ENCODE measurements at places on chromosomes 5 and 9.
A peak's percentile ranks its signal among the peaks of the same experiment; 100 is the strongest.

- DNase-seq, result no peak
Measured at GRCh38 chr5:91235271-91235694, 147.8 kb downstream of the ARRDC3 start.

DNA sequence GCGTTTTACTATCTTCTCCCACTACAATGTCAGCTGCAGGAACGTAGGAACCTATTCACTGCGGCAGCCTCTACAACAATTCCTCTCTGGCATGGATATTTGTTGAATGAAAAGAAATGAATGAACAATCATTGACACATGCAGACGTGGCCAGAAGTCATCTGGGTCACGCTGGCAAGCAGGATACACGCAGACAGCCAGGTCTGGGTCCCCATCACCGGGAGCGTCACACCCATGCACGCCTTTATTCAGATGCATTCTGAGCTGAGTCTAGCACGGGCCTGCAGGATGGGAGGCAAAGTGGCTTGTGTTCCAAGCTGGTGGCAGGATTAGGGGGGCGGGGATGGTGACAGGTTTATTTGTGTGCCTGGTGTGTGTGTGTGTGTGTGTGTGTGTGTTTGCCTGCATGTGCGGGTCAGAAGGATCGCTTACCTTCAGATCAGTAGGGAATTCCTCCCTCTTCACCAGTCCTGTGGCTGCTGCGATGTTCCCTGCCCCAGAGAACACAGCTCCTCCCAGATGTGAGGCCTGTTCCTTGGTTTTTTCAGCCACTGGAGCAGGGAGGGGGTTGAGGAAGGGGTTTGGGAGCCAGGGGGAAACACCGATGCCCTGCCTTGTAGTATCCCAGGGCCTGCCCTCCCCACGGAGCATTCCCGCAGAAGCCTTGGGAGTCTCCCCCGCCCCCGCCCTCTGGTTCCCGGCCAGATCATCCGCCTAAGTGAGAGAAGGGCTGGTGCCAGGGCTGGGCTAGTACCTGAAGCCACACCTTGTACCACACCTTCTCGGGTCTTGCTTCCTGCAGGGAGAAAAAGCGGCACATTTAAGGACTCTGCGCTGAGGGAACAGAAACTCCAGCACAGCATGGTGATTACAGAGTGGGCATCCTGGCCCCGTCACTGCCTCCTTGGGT is 4.1 kb downstream of the SNCB start:
- DNase-seq, result no peak

DNA sequence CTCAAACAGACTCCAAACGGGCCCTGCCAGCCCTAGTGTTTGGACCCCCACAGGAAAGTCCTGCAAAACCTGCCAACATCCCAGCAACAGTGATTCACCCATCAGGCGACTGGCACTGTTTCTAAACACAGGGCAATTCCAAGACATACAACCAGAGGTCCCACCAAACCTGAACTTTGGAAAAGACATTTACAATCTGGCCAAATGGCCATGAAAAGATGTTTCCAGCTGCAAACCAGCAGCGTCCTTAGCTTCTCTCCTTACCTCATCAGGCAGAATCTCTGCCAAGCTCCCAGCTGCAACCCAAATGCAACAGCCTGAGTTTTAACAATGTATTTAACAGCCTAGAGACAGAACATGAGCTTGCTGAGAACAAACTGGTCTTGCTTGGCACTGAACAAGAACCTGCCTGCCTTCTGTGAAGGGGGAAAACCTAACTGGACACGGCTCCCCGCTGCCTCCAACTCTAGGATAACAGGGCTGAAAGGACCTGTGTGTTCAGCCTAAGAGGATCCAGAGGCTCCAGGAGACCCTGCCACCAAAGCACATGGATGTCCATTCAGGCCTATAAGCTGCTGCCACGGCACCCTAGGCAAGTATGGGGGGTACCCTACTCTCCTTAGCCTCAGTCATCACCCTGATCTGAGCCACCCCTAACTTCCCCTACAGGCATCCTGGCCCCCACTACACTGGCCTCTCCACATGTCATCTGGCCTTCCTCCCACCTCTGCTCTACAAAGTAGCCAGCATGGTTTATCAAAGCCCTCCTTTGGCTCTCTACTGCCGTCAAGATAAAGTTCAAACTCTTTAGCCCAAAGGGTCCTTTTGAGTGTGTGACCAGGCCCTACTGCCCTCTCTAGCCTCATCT is 5.6 kb downstream of the P4HA2 start:
- DNase-seq, result no peak

- DNase-seq, result no peak
Measured at GRCh38 chr9:128940271-128940921, 7.0 kb downstream of the DOLK start.

DNA sequence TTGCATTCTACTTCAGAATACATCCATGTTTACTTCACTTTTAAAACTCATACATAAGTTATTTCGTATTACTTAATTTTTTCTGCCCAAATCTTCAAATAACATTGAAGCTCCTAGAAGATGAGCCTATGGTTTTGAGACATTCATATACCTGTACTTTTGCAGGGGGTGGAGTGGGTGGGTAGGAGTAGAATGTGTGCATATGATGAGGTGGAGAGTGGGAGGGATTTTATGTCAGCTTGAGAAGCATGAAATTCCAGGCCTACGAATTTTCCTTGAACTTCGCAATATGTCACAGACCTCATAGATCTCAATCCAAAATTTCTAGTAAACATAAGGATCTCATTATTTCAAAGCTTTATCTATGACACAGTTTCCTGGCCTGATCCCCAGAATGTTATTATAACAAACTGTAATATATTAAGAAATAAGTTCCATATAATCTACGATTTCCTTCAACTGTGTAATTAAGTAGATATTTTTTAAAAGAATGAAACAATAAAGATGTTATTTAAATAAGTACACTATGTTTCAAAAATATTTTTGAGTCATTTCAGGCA is 19.7 kb upstream of the MOB3B start:
- no peak for DNase-seq

- DNase-seq, result no peak
Measured at GRCh38 chr9:79955300-79955699, 383.5 kb downstream of the TLE4 start.

DNA sequence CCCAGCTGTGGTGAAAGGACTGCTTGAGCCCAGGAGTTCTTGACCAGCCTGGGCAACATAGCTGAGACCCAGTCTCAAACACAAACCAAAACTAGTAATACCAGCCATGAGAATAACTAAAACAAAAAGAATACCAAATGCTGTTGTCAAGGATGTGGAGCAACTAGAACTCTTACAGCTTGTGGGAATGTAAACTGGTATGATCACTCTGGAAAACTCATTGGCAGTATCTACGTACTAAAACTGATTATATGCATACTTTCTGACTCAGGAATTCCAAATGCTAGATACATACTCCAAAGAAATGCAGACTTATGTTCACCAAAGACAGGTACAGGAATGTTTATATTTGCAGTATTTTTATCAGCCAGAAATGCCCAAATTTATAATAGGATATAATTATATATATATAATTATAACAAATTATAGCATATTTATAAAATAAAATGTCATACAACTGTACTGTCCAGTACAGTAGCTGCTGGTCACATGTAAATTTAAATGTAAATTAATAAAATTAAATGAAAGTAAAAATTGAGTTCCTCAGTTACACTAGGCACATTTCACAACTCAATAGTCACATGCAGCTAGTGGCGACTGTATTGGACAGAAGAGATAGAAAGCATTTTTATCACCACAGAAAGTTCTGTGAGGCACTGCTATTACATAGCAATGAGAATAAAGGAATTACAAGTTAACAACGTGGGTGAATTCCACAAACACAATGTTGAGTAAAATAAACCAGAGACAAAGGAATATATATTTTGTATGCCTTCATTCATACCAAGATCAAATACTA is 118.5 kb downstream of the GNAQ start:
- no peak for DNase-seq

DNA sequence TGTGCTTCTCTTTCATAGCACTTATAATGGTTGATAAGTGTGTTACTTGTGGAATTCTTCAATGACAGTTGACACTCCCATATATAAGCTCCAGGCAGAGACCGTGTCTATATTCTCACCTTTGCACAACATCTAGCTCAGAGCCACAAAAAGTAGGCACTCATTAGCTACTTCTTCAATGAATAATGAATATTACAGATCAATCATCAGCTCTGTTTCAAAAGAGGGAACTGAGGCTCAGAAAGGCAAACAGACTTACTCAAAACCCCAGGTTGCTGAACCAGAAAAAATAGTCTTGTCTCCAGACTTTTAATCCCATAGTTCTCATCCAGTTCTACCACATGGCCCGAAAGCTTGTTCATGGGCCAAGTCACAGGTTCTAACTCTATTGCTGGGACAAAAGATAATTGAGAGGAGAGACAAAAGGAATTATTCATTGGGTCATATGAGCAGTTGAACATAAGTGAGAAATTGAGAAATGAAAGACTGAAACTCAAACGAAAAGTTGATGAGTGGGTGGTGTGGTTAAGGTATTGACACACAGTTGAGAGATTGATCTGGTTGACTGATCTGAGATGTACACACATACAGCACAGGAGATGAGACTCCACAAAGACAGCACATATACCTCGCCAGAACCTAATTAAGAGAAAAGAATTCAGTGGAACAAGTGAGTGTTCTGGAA is 381.6 kb downstream of the EFNA5 start:
- DNase-seq, result no peak

- DNase-seq, result no peak
Measured at GRCh38 chr9:90088856-90089255, 484.0 kb downstream of the GADD45G start.

- DNase-seq, result no peak
Measured at GRCh38 chr5:141565826-141566570, 52.8 kb downstream of the DIAPH1 start.

DNA sequence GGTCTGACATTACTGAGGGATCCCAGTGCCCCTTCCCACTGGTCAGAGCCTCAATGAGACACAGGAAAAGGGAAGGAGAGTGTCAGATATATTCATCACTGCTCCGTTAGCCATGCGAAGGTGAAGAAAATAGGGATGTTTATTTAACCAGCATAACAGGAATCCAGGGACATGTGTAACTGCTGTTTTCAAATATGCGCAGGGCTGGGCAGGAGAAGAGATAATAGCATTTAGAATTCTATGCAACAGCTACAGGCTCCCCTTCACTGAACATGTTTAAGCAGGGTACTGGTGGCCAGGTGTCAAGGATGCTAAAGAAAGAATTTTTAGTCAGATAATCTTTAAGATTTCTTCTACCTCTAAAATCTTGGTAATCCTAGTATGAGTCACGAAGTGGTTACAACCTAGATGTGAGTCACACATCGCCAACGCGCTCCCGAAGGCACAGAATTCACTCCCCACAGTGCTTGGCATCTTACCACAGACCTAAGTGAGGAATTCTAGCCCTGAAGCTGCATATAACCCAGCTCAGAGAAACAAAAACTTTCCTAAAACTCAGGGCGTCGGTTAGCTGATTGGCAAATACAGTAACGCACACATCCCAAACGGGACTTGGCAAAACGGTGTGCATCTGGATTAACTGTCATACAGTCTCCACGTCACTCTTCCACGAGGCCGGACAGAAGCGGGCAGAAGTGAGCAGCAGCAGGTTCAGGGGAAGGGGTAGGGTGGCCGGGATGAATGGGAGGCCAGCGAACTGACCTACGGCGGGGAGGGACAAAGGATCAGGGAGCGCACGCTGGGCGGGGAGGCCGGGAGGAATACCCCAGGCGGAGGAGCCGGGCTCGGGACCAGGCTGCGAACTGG is 1.1 kb downstream of the CTNNAL1 start:
- DNase-seq, result peak; percentile 10

DNA sequence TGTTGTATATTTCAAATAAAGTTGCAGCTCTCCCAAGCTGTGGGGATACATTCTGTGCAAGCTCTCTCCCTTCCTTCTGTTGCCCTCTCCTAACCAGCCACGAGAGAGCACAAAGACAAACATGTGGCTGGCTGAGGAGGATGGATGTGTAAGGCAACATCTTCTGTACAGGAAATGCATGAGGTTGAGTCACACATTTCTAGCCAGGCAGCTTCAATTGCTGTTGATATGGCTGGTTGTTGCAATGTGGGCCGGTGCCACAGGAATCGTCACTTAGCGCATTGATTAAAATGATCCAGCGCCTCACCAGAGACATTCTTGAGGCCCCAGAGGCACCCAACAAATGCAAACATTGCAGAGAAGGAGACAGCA is 207.1 kb downstream of the ICE1 start:
- DNase-seq, result no peak

DNA sequence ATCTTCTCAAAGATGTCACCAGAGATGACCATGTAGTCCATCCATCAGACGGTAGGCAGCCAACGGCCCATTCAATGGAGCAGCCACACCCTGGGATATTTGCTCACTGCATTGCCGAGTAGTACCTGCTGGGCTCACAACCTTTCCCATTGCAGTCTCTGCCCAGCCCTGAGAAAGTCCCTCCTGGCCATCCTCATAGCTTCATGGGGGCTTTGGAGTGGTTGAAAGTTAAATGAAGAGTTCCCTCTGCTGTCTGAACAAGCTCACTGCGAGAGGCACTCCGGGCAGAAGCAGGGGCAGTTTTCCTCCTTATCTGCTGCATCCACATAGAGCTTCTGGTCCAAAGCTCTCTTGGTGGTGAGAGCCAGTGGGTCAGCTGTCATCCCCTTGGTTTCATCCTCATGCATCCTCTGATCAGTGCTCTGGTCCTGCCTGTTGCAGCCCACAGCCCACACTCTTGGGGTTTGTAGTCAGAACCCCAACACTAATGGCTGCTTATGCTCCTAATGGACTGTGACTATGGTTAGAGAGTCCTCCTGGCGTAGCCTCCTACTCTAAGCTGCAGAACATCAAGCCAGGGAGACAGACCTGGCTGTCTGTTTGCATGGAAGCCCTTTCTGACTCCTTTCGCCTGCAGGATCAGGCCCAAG is 23.3 kb downstream of the TNFSF8 start:
- DNase-seq, result peak; percentile 90

DNA sequence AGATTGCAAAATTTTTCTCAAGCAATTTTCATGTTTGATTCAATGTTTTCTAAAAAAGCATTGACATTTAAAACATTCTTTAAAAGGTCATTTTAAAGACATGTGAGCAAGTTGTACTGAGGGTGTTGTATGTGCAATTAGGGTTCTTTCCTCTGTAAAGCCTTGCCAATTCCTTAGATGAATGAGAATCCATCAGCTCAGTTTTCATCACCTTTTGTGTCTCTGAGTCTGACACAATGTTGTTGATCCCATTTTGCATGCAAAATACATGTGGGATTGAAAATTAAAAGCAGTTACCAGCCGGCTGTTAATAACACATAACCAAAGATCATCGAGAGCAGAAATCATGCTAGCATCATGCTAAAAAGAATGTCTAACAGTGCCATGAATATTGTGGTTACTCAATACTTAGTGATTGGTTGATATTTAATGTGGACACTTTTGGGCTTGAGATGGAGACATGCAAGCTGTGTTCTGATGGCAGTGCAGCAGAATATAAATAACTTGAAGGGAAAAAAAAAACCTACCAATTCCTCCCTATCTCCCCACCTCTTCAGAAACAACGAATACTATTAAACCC is 57.7 kb downstream of the FGF10 start:
- DNase-seq, result no peak

GRCh38 chr5:168314735-168315411 is 23.4 kb downstream of the WWC1 start:
- no peak for DNase-seq

DNA sequence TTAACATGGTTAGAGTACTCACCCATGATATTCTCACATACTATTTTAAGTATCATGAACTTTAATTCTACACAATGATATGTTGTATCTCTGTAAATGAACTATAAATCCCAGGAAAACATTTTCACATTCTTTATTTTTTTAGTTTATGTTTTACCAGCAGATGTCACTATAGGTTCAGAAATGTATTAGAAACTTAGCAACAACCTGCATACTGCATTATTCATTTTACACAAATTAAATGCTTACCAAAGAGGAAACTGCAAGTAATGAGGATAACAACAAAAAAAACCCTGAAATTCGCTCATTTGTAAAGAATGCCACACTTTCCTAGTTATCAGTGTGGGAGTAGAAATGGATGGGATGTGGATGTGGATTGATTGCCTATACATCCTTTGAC is 217.5 kb upstream of the OTULINL start:
- DNase-seq, result no peak
